Fibroblast of skin of scalp (primary cell): ENCODE measurements at places on chromosomes 2 and 18.

DNA sequence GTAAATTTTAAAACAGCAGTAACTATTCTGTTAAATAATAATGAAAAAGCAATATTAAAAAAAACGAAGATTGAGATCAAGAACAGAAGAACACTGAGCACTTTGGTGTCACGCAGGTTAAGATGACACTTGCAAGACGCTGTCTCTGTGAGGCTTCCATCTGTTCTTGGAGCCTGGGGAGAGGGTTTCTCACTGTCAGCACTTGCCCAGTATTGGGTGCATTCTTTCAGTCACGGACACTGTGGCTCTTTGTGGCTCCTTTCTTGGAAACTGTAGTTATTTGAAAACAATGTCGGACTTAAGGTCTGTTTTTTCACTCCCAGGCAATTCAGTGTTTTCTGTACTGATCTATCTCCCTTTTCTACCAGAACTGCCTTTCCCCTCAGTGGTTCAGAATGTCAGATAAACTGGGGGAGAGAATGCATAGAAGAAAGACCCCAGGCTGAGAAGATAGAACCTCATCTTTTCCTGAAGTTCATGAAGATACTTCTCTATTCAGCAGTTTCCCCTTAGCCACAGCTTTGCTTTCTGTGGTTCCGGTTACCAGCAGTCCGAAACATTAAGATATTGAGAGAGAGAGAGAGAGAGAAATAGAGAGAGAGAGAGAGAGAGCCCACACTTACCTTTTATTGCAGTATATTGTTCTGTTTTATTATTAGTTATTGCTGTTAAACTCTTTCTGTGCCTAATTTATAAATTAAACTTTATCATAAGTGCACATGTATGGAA, 283.3 kb downstream of the DCDC2C start:
- no peak for DNase-seq

DNA sequence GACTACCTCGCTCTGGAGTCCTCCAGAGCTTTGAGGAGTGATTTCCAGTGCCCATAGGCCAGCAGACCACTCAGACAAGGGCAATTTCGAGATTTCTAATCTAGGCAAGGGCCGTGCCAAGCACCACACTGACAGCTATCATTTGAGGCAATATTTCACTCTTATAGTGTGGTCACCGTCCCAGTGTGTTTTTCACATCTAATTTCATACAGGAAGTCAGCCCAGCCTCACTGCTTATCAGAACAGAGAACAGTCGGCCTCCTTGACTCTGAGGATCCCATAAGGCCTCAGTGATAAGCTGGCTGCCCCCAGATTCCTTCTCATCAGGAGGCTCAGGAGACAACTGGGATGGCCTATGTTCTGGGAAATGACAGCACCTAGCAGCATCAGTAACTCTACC, 581 bp downstream of the CAPN14 start:
- DNase-seq: no peak

DNA sequence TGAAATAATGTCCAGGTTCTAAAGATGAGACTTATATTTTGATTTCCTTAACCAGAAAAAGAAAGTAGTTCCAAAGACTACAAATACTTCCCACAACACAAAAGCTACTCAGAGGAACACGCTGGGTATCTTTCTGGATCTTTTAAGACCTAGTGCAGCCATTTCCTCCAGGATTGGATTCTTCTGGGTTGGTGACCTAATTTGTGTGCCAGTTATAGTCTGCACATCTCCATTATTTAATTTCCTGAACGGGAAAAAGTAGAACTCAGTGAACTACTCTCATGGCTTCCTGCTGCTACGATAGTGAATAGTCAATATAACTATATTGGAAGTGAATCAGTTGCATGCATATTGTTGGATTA, 1.5 kb downstream of the TMEM87B start:
- DNase-seq: no peak

DNA sequence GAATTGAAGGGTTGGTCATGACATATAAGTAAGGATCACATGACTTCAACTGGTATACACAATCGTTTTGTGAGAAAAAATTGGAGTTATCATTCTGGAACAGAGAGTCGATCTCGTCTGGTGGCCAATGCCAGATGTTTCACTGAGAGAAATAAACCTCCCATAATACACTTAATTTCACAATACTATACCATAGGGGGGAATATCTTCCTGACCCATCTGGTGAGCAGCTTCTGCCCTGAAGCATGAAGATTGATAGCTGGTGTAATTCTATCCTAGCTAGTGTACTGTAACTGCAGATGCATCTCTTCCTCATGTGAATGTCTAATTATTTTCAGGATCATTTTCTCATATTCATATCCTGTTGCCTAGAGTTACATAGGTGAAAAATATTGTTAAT, 15.7 kb upstream of the CDH7 start:
- DNase-seq: no peak

DNA sequence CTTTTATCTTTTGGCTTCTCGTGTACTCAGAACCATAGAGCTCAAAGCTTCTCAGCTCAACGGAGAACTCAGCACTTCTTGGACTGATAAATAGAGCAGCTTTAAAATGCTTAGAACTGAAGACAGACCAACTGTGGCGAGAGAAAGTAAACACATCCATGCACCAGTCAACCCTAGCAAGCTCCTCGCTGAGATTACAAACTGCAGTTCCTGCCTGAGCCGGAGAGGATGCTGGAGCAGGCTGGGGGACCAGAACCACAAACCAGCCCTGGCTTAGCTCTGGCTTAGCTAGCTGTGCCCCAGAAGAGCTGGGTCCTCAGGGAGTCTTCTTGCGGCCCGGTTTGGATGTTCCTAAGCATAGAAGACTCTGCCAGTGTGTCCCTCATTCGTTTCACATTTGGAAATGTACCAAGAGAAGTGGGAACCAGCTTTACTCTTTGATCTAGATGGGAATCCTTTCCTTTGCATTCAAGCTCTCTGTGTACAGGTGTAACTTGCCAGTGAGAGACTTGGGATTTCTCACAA, 5.6 kb downstream of the PAX8 start:
- no peak for DNase-seq

- no peak for DNase-seq
Measured at GRCh38 chr2:128262315-128263253, 56.1 kb downstream of the HS6ST1 start.

DNA sequence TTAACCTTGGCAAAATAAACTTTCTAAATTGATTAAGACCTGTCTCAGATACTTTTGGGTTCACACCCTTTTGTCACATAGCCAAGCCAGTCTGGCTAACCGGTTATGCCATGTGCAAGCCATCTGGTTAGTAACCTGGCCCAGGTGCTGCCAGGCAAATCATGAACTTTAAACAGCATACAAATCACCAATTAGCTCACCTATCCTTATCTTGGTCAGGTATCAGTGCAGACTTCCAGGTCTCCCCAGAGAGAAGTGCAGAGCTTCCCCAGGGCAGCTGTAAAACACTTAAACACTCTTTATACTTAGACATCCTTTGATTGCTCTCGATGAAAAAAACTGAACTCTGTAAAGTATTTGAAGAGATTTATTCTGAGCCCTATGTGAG, 14.9 kb upstream of the MC5R start:
- no peak for DNase-seq

- DNase-seq: no peak
Measured at GRCh38 chr18:78678318-78678695, 301.3 kb upstream of the SALL3 start.

DNA sequence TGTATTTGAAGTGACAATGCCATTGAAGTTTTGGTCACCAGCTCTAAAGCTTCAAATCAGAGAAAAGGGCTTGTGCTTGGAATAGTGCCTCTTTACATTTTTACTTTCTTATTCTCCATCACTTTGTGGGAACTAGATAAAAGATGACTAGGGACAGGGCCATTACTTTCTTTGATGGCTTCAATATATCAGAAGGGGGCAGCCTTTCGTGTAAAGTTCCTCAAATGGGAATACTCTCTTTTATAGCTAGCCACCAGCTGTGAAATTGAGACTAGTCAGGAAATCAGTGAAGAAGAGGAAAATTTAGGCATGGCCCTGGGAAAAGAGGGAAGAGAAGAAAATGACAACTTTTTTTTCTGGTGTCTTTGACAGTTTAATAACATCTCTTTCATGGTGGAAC, 242.5 kb downstream of the DCC start:
- no peak for DNase-seq

DNA sequence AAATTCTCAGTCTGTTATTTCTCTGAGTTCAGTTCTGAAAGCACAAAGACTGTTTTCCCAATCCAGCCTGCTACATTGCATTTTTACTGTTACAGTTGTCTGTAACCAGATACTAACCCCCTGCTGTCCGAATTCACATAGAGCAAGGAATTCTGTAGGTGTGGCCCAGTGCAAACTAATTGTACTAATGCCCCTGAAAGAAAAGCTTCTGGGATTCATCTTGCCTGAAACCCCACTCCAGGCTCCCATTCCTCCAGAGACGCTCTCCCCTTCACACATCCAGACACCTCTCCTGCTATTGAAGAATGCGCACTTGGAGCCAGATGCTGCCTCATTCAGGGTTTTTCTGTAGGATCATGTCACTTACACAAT, 127.0 kb downstream of the TTC32 start:
- peak; percentile 69 for DNase-seq

GRCh38 chr2:36965751-36966369, 476 bp downstream of the STRN start:
- DNase-seq: no peak

DNA sequence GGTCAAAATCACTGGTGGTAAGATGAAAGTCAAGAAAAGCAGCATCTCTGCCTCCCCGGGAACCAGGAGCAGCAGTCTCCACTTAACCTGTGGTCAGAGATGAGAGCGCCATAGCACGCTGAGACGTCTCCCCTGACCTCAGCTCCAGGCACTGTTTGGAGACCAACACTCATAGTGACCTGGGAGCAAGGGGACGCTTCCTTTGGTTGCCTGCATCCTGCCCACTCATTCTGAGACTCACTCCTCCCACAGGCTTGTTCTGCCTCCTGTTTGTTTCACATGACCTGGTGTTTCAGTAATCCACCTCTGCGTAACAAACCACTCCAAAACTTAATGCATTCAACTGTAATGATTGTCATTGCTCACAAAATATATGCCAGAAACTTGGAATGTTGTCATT, 139.3 kb downstream of the ACOXL start:
- DNase-seq: no peak

DNA sequence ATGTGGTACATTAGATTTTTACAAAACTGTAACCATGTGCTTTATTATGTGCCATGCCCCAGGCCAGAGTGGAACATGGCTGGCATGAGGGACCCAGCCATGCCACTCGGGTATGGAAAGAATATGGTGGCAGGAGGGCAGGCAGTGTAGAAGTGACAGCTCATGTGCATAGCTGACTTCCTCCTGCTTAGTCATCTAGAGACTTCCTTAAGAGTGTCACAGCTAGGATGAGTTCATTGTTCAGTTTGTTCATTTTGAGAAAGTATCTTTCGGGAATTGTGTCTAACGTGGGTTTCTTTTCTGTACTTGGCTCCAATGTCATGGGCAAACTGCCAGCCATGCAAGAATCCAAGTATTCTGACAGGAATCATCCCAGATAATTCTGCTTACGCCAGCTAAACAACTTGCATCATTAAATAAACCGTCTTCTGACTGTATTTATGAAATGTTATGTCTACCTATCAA, 94.3 kb upstream of the ITGB6 start:
- DNase-seq: peak; percentile 92

DNA sequence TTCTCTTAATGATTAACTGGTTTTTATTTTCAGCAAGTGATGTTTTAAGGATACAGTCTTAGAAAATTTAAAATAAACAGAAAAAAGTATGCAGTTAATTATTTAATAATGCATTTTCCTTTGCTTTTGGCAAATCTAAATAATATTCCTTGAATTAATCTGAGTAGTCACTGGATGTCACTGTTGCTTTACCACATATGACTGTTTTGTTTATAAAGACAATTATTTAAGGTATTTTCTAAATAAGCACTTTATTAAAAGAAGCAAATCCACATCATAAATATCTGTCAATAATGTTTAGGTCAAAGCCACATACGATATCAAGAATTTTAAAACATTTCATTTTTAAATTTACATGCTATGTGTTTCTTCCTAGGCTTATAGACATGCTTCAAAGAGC, 40.6 kb upstream of the TFPI start:
- no peak for DNase-seq

DNA sequence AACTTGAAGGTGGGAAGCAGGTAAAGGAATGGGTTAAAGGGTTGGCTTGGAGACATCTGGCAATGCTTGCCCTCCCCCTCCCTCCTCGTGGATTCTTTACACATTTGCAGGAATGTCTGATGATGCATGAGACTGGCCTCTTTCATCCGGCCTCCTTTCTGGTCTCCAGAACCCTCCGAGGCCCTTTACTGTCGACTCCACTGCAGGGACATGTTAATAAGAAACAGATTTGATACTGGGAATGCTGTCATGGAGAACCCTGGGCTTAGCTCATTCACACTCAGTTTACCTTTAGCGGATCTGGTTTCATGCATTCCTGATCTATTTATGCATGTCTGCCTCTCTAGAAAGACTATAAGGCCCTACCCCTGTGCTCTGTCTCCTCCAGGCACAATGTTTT, 238.7 kb downstream of the TGIF1 start:
- DNase-seq: peak; percentile 99

- peak; percentile 60 for DNase-seq
Measured at GRCh38 chr18:48711651-48712486, 173.0 kb downstream of the CTIF start.
